Activated naive CD4-positive, alpha-beta T cell treated with anti-CD3 and anti-CD28 coated beads, Interleukin-2, amount 50 U/mL, for 72 hours (primary cell): ENCODE measurements at places on chromosomes 7 and 10.
A peak's percentile ranks its signal among the peaks of the same experiment; 100 is the strongest.

- peak; percentile 6 for DNase-seq
These were observed 77.3 kb downstream of the CDC14C start for GRCh38 chr7:49001610-49002033.

DNA sequence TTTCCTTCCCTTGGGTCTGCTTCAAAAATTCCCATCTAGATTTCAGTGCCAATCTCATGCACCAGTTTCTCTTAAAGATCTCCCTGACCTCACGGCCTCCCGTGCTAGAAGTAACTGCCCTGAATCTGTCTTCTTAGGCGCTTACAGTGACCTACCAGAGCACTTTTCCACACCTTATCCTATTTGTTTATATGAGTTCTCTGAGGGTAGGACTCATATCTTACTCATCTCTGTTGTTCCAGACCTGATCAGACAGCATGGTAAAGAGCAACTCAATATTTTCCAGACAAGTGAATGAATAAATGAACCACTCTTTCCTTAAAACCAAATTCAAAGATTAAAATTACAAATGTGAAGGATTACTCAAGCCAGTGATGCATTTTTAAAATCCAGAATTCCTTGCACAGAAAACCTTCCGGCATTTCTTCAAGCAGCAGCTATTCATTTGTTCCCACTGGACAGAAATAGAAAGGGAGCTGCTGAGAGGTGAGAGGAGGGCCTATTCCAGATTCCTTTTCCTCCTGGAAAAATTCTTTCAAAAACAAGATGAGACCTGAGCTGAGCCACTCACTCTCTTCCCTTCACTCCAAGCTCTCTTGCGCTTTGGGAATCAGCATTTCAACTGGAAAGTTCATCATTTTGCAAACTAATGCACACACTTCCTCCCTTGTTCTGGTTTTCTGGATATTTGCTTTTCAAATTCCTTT, 94.6 kb downstream of the ELMO1 start:
- DNase-seq: no peak

GRCh38 chr7:8561449-8561848, 128.0 kb downstream of the NXPH1 start:
- no peak for DNase-seq

- DNase-seq: no peak
These were observed 109.6 kb downstream of the KIF20B start for GRCh38 chr10:89810908-89811525.

- DNase-seq: no peak
These were observed 63.8 kb downstream of the PARD3 start for GRCh38 chr10:34751272-34751671.

GRCh38 chr10:16425449-16425848, 11.4 kb upstream of the PTER start:
- no peak for DNase-seq

GRCh38 chr10:6321880-6322279, 119.1 kb downstream of the PFKFB3 start:
- no peak for DNase-seq

DNA sequence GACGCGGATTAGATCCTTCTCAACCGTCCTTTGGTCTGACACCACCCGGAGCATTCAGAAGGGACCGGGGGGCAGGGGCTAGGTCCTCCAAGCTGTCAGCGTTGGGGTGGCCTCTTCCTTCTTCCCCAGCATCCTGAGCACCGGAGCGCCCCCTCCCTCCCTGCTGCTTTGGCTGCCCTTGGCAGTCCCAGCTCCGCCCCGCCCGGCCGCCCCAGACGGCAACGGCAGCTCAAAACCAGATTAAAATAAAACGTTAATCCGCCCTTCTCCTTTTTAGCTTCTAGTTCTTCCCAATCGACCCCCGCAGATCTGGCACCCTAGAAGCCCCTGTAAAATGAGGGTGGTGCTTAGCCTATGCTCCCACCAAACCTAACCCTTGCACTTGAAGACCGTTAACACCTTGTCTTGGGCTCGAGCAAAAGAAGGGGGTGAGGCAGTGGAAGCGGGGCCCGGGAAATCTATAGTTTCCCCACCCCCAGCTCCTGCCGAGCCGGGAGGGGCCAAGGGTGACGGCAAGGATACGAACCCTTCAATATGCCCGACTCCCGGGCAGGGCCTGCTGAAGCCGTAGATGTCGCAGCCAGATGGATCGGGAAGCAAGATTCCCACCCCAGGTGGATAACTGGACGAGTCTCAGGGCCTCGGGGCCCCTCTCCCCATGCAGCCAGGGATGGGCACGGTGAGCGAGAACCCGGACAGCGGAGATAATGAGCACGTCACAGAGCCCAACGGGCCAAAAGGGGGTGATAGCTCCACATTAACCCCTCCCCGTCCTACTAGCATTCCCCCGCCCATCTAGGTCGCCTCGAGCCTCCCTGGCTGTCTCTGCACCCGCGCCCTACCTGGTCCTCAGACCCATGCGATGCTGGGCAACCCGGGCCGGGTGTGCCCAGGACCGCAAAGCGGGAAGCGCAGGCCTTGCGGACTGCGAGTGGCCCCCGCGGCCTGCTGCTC, 169.7 kb downstream of the NRF1 start:
- DNase-seq: peak; percentile 44

DNA sequence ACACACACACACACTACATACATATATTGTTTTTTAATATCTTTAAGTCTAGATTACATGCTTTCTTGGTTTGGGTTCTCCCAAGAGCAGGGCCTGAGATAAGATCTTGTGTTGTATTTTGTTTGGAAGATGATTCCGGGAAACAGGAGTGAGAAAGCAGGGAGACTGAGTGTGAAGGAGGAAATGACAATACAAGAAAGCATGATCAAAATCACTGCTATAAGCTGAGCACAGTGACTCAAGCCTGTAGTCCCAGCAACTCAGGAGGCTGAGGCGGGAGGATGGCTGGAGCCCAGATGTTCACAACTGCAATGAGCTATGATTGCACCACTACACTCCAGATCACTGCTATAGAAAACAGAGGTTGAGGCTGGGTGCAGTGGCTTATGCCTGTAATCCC, 267.6 kb downstream of the SKIDA1 start:
- no peak for DNase-seq

DNA sequence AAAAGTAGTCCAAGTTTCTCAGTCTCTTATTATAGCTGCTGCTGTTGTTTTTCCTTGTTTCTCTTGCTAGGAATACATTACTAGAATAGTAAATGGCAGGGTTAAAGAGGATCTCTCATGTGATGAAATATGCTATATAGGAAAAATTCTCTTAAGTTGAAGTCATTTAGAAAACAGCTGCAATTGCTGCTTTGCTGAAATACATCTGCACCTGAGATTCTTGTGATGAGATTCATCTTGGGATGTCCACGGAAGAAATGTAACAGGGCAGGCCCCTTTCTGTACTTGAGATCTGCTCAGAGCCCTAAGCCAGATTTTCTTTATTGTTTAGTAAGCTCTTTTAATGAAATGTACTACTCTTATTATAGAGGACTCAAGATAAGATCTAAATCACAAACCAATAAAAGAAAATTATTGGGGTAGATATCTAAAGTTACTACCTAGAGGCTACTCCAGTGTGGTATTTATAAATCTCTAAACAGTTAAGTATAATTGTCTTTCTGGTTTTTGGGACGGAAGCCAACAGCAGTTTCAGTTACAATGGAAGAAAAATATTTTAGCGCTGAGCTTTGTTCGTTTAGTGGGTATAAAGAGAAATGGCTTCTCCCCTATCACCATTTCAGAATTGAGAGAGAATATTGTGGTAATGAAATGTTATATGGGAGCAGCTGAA, 701.5 kb downstream of the KCNMA1 start:
- no peak for DNase-seq

DNA sequence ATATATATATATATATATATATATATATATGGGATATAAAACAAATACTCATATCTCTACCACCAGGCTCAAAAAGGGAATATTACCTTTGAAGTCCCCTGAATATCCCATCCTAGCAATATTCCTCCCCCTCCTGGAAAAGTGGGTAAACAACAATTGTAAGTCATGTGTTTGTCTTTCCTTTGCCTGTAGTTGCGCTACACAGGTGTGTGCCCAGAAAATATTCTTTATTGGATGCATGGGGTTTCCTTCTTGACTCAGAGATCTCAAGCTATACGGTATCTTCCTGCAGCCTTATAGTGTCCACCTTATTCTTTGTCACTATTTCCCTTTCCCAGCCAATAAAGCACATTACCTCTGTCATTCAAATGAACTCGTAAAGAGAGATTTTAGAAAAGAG, 54.2 kb downstream of the MET start:
- DNase-seq: no peak

DNA sequence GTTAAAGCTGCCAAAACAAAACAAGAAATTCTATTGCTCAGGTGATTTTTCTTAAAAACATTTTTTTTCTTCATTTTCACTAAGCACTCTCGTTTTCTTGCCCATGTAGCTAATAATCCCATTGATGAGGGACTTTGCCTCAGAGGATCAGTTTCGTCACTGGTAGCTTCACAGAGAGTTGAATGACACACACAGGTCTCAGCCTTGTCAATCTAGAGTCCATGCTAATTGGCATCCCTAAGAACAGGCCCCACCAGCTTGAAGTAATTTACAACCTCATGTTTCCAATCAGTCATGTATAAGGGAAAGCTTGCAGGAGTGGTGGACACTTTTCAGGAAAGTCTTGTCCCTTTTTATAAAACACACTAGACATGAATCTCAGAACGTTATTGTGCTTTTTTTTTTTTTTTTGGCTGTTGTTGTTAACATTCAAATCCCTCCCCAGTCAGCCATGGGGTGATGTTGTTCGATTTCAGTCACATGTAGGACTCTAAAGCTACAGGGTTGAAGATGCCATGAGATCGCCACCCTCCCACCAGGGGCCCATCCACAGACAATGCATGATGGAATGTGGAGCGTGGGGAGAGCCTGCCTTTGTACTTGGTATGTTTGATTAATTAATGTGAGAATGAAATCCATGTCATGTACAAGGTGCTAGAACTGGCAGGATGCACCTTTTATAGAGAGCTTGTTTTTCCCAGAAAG, 232.4 kb upstream of the FZD8 start:
- no peak for DNase-seq

GRCh38 chr10:89645742-89646172, 715 bp upstream of the PANK1 start:
- no peak for DNase-seq

DNA sequence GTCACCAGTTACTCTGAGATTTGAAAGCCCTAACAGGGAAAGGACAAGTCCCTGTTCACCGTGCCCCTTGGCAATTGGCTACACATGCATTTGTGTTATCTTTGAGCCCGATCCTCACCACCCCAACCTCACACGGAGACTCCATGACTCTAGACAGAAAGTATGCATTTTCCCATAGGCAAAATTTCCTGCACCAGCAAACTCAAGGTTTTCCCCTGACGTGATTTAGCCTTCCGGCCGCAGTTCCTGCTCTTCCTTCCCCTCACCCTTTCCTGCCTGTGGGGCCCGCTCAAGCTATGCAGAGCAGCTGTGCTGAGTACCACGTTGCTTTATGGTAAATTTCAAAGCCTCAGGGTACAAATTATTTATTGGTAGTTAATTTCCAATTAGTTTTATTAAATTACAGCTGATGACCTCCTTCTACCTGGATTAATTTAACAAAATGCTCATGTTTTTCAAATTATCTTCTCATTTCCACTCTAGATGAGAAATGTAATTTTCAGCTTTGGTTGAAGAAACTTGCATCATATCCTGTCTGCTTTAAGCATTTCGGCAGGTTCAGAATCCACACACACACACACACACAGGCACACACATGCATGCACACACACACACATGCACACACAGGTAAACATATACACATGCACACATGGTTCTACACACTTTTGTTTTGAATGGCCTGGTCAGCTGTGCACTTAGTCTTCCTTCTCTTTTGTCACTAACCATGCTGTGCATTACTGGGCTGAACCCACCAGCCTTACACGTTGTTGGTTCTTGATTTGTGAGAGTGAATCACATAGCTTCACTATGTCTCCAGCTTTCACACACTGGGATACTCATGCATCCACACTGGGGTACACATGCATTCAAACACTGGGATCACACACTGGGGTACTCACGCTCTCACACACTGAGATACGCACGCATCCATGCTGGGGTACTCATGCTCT, 283.1 kb upstream of the PITRM1 start:
- DNase-seq: no peak

- DNase-seq: no peak
These were observed 612 bp downstream of the KCP start for GRCh38 chr7:128909625-128910568.

DNA sequence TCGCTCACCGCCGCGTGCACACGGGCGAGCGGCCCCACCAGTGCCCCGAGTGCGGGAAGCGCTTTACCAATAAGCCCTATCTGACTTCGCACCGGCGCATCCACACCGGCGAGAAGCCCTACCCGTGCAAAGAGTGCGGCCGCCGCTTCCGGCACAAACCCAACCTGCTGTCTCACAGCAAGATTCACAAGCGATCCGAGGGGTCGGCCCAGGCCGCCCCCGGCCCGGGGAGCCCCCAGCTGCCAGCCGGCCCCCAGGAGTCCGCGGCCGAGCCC, 3.3 kb downstream of the REPIN1 start:
- no peak for DNase-seq

DNA sequence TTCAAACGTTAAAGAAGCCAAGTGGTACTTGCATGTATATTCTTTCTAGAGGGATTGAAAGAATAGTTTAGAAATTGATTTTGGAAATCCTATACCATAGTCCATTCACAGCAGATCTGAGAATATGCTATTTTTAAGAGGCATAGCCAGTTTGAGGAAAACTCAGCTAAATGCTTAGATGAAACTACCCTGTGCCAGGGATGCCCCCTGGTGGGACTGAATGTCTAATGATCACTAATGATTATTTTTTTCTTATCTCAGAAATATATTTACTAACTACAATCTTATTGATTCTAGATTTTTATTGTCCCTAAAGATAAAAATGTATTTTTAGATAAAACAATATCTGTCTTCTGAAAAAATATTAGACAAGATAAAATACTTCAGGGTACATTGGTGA, 844.9 kb upstream of the PHF14 start:
- DNase-seq: no peak

DNA sequence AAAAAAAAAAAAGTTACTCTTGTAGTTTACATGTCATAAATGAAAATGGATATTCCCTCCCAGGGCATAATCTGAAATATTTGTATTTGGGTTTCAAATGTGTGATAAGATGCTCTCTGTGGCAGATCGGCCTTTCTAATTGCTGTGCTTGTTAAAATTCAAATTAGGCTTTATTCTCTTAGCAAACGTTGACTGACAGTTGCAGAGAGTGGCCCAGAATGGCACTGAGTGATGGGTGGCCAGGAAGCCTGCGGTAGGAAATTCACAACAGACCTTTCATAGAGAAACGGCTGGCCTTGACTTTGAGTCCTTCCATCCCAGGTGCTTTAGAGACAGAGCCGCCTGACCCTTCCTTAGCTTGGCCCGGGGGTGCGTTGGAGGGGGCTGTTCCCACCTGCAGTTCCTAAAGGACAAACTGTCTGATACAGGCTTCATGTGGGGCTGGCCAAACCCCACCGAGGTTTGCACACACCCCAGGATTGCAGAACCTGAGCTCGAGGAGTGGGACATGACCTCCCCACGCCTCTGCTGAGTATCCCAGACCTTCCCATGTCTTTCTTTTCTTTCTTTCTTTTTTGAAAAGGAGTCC, 152.7 kb downstream of the CUX1 start:
- no peak for DNase-seq

DNA sequence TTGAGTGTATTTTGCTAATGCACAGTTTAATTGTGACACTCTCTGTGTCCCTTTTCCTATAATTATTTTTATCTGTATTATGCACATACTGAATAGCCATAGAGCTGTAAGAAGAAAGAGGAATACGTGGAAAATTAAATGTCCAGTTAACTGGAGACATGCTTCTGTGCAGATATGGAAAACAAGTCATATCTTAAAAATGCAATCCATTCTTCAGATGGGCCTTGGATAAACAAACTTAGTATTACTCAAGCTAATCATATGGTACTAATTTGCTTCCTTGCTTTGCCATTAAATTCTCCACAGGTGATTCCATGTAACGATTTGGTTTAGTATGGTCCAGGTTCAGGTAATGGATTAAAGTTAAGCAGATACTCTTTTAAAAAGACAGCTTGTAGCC, 201.2 kb upstream of the CELF2 start:
- DNase-seq: no peak
